Ovary (tissue), 10 donors: ENCODE measurements at places on chromosomes 6 and 20. TPM values are rescaled to one million over a fixed set of nuclear protein-coding genes. Genes with fewer than 3 reads are reported as not detected.

Gene CCM2L
- total RNA-seq, result 3.4 TPM

Gene TMEM200A
- total RNA-seq, result 14.8 TPM

Gene SOBP
- 29.5 TPM for total RNA-seq

Gene OPN5
- not detected for total RNA-seq

Gene L3MBTL1
- 20.4 TPM for total RNA-seq

Gene RNF39
- not detected for total RNA-seq

- H3K4me3 ChIP-seq, result peak within 1 kb of the TSS; percentile 79
- no peaks in the 10 kb centered on the region for H3K36me3 ChIP-seq
- DNase-seq, result peak; percentile 80
- no peaks in the 10 kb centered on the region for H3K27me3 ChIP-seq
- peaks cover 10% of the 10 kb centered on the region for H3K4me1 ChIP-seq
Measured at GRCh38 chr20:62804627-62805154, at the start of gene OGFR. Gene OGFR (plus strand): TSS chr20:62804835. CDS start chr20:62804860, 25 bp downstream.

DNA sequence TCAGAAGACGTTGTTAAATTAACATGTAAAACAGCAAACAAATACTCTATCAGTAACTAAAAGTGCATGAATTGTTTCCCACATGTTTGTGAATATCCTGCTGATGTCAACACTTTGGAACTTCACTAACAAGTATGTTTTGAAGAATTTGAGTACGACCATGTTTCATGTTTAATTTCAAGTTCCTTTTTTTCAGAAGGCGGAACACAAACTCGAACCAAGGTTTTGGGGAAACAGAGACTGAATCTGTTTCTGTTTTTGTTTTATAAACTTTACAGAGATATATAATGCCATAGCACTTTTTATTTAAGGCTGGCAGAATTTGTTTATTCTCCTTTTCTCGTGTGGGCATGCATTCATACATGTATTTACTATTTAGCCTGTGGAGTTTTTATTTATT is 509.3 kb upstream of the CITED2 start:
- no peaks in the 10 kb centered on the region for H3K36me3 ChIP-seq
- H3K4me1 ChIP-seq, result peaks cover 7% of the 10 kb centered on the region
- DNase-seq, result no peak
- no peak overlapping the region for H3K4me3 ChIP-seq
- no peaks in the 10 kb centered on the region for H3K27me3 ChIP-seq
- H3K27ac ChIP-seq, result no peak overlapping the region

DNA sequence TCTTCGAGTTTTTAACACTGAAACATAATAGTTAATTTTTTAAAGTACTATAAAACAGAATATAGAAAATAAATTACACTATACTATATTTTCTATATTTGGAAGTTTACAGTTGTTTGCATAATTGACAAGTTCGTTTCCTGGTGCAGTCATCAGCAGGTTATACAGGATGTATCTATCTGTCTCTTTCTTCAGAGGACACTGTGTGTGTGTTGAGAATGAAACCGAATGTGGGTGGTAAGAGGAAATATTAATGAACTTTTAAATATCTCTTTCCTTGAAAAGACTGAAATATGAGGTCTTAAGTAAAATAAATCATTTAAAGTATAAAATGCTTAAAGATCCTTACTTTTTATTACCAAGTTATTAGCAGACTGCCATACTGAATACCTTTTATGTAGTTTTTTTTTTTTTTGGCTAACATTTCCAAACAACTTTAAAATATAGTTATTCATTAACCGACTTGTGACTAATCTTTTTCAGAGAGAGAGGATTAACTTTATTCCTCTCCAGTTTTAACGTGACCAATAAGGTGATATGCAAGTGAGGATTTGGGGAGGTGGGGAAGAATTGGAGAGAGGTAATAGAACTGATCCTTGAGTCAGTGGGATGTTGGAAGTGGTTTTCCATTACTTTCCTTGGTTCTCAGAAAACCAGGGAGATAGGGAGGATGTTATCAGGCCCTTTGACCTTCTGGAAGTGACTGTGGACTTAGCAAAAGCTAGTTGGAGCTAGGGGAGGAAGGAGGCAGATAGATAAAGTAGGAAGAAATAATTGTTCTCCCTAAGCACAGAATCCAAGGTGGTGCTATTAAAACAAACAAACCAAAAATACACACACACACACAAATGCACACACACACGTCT is 380.0 kb upstream of the FLRT3 start:
- no peaks in the 10 kb centered on the region for H3K4me1 ChIP-seq
- H3K36me3 ChIP-seq, result no peaks in the 10 kb centered on the region
- no peaks in the 10 kb centered on the region for H3K27me3 ChIP-seq
- no peak overlapping the region for H3K4me3 ChIP-seq
- DNase-seq, result no peak

DNA sequence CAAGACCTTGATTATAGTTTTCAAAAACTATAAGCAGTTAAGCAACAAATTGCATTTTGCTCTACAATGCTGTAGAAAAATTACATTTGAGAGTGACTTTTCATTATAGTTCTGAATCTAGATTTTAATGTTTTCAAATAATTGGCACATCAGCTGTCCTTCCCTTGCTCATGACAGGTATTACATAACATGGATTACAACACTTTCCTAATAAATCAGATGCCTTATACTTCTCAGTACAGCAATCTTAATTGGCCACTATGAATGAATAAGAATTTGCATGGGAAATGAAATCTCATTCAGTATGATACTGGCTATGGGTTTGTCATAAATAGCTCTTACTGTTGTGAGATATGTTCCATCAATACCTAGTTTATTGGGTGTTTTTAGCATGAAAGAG is 29.9 kb downstream of the HSF2 start:
- DNase-seq, result no peak
- no peaks in the 10 kb centered on the region for H3K36me3 ChIP-seq
- H3K4me1 ChIP-seq, result no peaks in the 10 kb centered on the region
- no peak overlapping the region for H3K27ac ChIP-seq

GRCh38 chr20:22544462-22544861 is 39.9 kb downstream of the FOXA2 start:
- DNase-seq, result no peak
- no peak overlapping the region for H3K4me3 ChIP-seq
- H3K4me1 ChIP-seq, result no peaks in the 10 kb centered on the region
- no peaks in the 10 kb centered on the region for H3K36me3 ChIP-seq
- no peaks in the 10 kb centered on the region for H3K27me3 ChIP-seq

GRCh38 chr20:51788822-51789221 is 13.5 kb downstream of the SALL4 start:
- no peaks in the 10 kb centered on the region for H3K4me1 ChIP-seq
- H3K4me3 ChIP-seq, result no peak overlapping the region
- DNase-seq, result no peak
- H3K36me3 ChIP-seq, result no peaks in the 10 kb centered on the region

GRCh38 chr6:122116835-122117627 is 282.4 kb upstream of the HSF2 start:
- H3K27me3 ChIP-seq, result no peaks in the 10 kb centered on the region
- no peak overlapping the region for H3K4me3 ChIP-seq
- H3K36me3 ChIP-seq, result no peaks in the 10 kb centered on the region
- no peak for DNase-seq
- H3K4me1 ChIP-seq, result no peaks in the 10 kb centered on the region

DNA sequence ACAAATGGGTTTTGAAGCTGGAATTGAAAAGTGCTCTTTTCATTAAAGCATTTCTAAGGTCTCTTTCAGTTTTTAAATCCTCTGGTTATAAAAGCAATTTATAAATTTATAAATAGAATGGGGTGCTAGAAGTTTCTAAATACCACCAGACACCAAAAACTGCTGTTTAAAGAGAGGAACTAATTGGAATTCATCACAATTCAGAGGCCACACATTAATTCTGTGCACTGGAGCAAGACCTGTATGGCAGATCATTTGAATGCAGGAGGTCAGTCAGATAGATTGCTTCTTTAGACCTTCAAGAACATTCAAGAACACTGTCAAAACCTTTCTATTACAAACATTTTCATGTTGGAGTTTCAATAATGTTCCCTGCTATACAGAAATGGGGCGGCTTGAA is 55.1 kb downstream of the ALDH8A1 start:
- no peaks in the 10 kb centered on the region for H3K4me1 ChIP-seq
- no peak for DNase-seq
- no peak overlapping the region for H3K4me3 ChIP-seq
- H3K36me3 ChIP-seq, result no peaks in the 10 kb centered on the region

GRCh38 chr20:1809611-1810510 is 85.3 kb upstream of the SIRPA start:
- no peaks in the 10 kb centered on the region for H3K27me3 ChIP-seq
- H3K4me3 ChIP-seq, result no peak overlapping the region
- no peaks in the 10 kb centered on the region for H3K4me1 ChIP-seq
- H3K36me3 ChIP-seq, result no peaks in the 10 kb centered on the region
- H3K27ac ChIP-seq, result no peak overlapping the region

- H3K36me3 ChIP-seq, result no peaks in the 10 kb centered on the region
Measured at GRCh38 chr6:23329086-23329485, 759.7 kb downstream of the HDGFL1 start.

GRCh38 chr20:41475503-41475902 is 108.9 kb upstream of the EMILIN3 start:
- H3K27me3 ChIP-seq, result no peaks in the 10 kb centered on the region
- no peaks in the 10 kb centered on the region for H3K36me3 ChIP-seq
- H3K4me1 ChIP-seq, result peaks cover 6% of the 10 kb centered on the region
- no peak for DNase-seq
- H3K27ac ChIP-seq, result no peak overlapping the region

- H3K4me3 ChIP-seq, result no peak overlapping the region
- no peaks in the 10 kb centered on the region for H3K36me3 ChIP-seq
- no peaks in the 10 kb centered on the region for H3K27me3 ChIP-seq
- no peak overlapping the region for H3K27ac ChIP-seq
Measured at GRCh38 chr20:19995220-19995863, 21.8 kb upstream of the NAA20 start.

DNA sequence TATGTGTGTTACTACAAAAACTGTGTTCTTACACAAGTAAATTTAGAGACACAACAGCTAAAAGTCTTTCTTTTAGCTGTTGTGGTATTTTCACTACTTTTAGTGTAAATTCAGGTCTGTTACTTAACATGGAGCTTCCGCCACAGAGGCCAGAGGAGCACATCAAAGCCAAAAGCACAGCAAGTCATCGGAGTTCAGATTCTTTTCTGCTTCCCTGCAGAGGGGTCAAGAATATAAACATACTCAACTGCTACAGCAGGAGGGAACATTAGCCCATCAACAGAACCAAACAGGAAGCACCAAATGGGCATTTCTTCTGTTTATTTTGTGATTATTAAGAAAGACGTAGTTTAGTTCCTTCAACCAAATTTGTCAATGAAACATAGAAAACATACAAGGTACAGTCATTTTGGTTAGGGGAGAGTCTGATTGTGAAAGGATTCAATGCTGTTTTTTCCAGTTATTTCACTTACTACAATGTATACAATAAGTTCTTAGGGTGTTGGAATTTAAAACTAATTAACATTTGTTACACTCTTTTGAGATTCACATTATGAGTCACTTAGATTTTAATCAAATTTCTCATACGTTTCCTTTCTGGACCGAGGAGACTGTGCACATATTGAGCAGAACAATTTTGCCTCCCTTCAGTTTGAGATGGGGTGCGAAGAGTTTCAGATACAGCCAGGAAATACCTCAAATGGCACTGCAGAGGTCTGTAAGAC is 42.8 kb upstream of the DSE start:
- peaks cover 8% of the 10 kb centered on the region for H3K4me1 ChIP-seq
- H3K27me3 ChIP-seq, result no peaks in the 10 kb centered on the region
- H3K36me3 ChIP-seq, result no peaks in the 10 kb centered on the region
- H3K4me3 ChIP-seq, result no peak overlapping the region
- peak overlapping the region; percentile 26 for H3K27ac ChIP-seq

DNA sequence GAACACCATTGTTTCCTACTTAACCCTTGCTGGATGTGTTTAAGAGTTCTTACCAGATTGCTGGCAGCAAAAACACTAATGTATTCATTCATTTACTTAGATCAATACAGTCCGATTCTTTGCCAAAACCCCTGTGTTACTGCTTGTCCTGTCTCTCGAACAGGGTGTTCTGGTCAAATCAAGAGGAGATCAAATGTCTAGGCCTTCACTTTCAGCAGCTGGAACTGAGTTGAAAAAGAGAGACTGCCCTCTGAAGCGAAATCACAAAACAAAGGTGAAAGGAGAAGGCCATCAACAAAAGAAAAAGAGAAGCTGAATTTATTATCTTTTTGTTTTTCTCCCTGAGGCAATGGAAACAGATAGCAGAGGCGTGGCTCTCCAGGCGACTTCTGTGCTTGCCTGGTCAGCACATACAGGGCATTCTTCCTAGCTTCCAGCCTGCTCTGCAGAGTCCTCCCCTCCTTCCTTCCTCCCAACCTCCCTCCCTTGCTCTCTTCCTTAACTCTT is 44.1 kb upstream of the GCM1 start:
- no peak overlapping the region for H3K27ac ChIP-seq
- H3K4me1 ChIP-seq, result peaks cover 1% of the 10 kb centered on the region
- no peaks in the 10 kb centered on the region for H3K36me3 ChIP-seq
- no peak overlapping the region for H3K4me3 ChIP-seq
- H3K27me3 ChIP-seq, result no peaks in the 10 kb centered on the region

DNA sequence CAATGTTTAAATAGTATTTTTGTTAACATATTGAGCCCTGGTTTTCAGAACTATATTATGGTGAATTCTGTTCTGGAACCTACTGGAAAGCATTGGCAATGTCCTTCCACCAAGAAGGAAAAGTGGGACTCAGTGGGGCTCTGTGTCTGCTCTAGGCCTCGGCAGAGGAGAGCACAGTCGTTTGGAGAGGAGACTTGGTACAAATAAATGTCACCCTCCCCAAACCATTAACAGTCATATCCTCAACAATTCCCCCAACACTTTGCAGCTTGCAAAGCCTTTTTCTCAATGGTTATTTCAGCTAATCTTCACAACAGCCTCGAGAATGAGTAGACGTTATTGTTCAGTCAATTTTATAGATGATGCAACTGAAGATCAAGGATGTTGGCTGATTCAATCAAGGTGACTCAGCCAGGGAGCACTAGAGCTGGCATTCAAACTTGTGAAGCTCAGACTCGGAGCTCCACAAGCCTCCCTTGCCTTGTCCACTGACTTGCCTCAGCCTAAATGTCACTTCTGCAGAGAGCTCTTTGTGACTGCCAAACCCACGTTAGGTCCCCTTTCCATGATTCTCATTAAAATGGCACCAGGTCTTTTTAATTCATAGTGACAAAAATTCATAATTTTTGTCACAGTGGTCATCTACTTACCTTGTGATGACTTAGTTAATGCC is 60.6 kb downstream of the TOX2 start:
- no peak overlapping the region for H3K27ac ChIP-seq
- H3K36me3 ChIP-seq, result no peaks in the 10 kb centered on the region
- no peaks in the 10 kb centered on the region for H3K27me3 ChIP-seq

DNA sequence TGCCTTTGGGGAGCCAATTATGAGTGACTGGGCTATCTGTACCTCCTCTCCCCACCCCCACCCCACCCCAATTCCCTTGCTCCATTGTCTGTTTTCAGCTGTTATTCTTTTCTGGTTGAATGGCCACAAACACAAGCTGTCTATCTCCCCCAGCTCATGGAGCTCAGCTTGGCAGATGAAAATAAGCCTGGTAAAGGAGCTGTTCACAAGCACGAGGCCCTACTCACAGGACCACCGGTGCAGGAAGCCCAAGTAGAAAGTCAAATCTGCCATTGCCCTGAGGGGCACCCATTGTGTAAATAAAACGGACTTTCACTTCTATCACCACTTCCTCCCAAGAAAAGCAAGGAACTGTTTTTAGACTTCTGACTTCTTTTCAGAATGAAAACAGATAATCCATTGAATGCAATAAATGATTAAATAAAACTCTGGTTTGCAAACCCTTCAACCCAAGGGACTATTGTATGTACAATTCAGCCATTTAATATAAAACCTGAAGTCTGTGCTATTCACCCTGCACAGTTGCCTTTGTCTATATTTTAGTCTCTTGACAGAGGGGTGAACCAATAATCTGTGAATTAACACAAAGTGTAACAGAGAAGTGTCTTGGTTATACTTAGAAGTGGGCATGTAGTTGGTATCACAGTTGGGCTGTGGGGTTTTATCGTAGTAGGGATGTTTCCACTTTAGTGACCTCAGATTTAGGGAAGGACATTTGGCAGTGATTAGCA is 27.7 kb downstream of the RIPOR2 start:
- H3K27me3 ChIP-seq, result no peaks in the 10 kb centered on the region
- no peak for DNase-seq
- H3K4me3 ChIP-seq, result peak overlapping the region; percentile 64
- H3K36me3 ChIP-seq, result no peaks in the 10 kb centered on the region
- no peaks in the 10 kb centered on the region for H3K4me1 ChIP-seq
- H3K27ac ChIP-seq, result no peak overlapping the region
